OCI-LY7 (cell line): ENCODE measurements at places on chromosomes 16 and 17.

DNA sequence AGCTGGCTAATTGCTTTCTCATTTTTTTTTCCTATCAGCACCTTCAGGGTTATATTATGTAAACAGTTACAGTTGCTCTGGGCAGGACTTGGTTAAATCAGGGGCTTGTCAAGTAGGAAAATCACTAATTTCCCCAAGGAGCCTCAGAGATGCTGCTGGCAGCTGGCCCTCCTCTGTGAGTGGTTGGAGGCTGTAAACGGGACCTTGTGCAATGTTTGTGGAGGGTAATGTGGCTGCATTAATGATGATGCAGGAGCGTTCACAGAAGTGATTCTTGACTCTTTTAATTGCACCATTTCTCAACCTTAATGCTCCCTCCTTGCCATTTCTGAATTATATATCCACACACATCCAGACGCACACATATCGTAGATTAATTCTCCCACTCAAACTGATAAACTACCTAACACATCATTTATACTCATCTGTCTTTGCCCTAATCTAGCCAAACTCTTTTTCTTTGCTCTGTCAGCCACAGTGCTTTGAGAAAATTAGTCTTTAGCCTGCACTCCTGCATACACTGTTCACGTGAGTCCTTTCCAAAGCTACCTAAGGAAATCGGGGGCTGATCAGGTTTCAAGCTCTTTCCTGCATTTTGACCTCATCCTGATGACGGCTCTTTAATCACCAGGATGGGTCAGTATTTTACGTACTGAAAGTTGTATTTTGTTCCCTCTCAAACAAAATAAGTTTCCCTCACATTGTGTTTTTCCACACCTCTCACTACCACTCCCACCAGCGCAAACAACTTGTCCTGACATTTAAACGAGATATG, 154.4 kb upstream of the PIRT start:
- no peak for DNase-seq

GRCh38 chr16:57862698-57863433, 60.6 kb upstream of the KIFC3 start:
- DNase-seq = no peak

DNA sequence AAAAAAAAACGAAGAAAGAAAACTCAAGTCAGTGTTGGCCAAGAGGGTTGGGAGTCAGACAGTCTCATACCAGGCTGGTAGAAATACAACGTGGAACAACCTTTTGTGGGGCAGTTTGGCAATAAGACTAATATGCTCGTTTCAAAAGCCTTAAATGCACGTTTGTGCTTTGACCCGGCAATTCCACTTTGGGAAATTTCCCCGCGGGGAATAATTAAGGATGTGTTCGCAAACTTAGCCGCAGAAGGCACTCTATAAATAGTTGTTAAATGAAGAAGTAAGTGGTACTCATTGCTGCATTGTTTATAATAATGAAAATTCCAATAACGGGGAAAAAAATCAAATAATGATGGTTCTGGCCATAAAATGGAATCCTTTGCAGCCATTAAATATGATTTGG, 664.8 kb upstream of the EEF2KMT start:
- no peak for DNase-seq

GRCh38 chr17:73802314-73802713, 158.1 kb upstream of the SDK2 start:
- no peak for DNase-seq

GRCh38 chr16:70646260-70647241, at the start of gene IL34:
IL34 (plus strand) TSS chr16:70646559; CDS start chr16:70646948, 389 bp downstream.
- no peak for DNase-seq

DNA sequence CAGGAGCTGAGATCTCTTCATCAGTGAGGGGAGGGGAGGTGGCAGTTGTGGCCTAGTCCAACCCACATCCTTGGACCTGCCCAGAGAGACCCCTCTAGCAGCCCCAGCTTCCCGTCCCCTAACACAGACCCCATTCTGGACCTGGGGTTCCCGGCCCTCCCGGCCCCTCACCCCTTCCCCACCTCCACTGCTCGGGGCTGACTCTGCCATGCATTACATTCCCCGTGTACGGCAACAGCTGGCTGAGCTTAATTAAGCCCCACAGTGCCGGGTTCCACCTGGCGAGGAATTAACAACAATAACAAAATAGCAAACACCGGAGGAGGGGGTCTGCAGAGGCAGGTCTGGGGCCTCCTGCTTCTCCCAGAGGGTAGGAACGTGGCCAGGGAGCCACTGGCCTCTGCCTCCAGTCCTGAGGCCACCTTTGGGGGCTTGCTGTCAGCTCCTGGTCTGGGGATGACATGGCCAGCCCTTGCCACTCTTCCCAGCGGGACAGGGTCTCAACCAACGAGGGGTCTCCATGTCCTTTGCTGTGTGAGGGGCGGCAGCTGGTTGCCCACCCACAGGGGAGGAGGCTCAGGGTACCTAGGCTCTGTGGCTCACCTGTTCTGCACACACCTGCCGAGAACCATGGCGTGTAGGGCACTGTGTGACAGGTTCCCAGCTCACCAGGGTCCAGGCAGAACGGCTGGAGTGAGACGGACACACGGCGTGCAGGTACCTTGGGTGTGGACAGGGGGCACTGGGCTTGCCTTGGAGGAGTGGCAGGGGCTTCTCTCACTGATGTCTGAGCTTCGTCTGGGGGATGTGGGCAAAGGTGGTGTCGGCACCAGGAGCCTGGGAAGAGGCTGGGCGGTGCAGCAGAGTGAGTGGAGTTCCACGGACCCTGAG, 46.9 kb upstream of the CBFA2T3 start:
- DNase-seq = no peak

DNA sequence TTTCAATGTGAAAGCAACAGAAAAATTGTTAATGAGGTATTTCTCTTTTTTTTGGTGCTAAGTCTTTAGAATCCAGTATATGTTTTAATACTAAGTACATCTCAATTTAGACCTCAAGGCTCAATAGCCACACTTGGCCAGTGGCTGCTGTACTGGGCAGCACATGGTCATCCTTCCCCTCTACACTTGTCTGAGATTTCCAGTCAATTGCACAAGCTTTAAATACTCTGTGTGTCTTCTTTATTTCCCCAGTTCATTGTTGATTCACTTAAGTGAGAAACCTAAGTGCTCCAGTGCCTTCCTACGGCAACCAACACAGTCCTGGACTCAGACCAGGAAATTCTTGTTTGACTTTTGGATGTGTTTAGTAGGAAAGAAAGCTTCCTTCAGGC, 62.2 kb downstream of the TNRC6C start:
- no peak for DNase-seq

- no peak for DNase-seq
Measured at GRCh38 chr17:50605429-50605828, 29.3 kb upstream of the ABCC3 start.

DNA sequence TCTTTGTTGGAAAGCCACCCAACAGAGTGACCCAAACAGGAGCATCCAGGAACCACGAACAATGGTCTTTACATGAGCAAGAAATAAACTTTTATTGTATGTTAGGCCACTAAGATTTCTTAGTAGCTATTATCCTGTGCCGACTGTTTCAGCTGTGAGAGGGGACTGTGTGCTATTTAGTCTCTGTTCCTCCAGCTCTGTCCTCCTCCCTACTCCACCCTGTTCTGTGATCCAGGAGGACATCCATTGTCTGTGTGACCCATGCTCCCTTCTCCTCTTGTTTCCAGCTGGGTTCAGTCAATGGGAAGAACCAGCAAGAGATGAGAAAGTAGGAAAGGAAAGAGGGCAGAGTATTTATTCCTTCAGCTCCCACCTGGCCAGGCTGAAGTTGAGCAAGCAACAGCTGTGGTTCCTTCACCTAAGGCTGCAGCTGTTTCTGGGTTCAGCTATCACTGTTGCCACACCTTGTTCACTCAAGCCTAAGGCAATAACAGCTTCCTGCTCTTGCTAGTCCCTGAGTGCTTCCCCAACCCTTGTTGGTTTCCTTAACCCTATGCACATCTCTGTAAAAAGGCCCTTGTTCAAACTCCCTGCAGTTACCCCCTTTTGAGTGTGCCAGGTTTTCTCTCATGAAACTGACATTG, 14.9 kb upstream of the B4GALNT2 start:
- DNase-seq = peak; percentile 6

GRCh38 chr17:353213-353837, 718 bp upstream of the RPH3AL start:
- DNase-seq = no peak

GRCh38 chr16:814974-815373, 14.4 kb upstream of the GNG13 start:
- DNase-seq = no peak

GRCh38 chr17:79815836-79816461, 19.1 kb upstream of the CBX8 start:
- DNase-seq = no peak

DNA sequence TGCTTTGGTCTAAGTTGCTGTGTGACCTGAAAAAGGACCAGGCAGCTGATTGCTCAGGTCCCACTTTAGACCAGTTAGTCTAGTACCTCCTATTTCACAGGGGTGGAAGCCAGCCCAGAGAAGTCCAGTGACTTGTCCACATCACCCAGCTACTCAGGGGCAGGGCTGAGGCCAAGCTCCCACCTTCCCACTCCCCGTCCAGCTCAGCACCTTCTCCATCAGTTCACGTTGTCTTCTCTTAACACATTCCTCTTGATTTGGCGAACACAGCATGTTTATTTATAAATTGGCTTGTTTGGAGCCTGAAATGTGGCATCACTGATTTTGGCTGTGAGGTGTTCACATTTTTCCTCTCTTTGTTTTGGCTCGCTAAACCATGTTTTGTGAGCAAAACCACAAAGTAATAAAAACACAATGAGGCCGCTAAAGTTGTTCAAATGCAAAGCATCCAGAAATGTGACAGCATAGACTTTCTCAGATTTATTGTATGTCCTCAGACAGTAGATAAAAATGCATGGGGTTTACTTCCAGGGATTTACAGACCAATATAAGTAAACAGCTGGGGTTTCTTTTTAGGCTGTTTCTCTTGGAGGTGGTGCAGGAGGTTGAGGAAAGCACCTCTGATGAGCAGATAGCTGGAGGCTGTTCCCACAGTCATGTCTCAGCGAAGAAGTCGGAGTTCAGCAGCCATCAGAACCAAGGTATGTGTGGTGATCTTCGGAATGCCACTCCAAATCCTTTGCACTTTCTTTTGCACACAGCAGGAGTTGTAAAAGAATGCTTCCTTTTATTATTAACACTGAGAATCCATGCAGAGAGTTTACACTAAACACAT, 88.4 kb downstream of the PLXDC1 start:
- no peak for DNase-seq

DNA sequence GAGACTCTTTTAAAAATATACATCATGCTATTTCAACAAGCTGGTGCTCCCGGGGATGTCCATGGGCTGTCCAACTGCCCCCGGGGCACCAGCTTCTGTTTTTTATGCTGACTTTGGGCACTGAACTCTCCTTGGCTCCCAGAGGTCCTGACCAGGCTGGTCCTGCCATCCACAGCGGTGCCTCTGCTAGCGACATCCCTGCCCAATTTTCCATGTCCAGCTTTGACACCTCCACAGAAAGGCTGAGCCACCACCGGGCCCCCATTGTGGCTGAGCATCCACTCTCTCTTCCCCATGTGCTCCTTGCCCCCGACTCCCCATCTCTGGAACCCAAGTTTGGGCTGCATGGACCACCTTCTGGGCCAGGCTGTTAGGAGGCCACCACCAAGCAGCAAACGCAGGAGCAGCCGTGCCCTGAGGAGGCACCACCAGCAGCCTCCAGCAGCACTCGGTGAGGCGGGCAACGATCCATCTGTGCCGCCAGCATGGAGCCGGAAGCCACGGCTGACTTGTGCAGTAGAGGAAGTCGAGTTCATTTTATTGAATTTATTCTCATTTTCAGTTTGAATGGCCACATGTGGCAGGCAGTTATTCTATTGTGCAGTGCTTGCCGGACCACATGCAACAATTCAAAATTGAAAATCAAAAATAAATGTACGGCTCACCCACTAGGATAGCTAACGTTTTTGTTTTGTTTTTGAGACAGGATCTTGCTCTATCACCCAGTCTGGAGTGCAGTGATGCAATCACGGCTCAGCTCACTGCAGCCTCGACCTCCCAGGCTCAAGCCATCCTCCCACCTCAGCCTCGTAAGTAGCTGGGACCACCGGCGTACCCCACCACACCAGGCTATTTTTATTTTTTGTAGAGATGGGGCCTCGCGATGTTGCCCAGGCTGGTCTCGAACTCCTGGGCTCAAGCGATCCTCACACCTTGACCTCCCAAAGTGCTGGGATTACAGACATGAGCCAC, 2.8 kb upstream of the MEAK7 start:
- DNase-seq = peak; percentile 89

DNA sequence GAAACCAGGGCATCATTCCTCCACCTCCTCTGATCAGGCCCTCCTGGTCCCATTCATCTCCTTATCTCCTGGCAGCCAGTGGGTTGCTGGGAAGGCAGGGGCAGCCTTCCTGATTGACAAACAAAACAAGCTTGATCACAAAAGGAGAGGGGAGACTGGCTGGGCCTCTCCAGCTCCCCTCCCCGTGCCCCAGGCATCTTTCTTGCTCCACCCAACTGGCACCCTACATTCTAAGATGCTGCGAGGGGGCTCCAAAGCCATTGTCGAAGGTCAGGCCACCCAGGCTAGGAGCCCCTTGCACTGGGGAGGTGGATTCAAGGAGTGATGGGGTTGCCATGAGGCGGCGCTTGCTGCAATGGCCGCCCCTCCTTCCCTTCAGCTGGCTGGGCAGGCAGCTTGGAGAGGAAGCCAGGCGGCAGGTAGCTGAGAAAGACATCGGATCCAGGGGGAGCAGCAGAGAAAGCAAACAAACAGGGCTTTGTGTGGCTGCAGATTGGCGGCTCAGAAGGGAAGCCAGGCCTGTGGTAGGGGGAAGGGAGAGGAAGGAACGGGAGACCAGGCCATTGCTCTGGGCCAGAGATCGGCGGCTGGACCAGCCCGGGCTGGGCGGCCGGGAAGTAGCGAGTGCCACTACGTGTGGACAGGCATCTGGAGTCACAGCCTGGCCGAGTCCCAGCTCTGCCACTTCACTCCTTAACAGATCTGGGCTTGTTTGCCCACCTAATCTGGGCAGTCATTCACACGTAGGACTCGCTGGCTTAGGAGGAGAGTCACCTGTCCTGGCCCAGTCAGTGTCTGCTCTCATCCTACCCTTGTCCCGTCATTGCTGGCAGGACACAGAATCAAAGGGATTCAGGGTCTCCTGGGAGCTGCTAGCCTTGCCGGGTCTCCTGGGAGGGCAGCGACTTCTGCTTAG, 12.3 kb downstream of the RAI1 start:
- DNase-seq = no peak

DNA sequence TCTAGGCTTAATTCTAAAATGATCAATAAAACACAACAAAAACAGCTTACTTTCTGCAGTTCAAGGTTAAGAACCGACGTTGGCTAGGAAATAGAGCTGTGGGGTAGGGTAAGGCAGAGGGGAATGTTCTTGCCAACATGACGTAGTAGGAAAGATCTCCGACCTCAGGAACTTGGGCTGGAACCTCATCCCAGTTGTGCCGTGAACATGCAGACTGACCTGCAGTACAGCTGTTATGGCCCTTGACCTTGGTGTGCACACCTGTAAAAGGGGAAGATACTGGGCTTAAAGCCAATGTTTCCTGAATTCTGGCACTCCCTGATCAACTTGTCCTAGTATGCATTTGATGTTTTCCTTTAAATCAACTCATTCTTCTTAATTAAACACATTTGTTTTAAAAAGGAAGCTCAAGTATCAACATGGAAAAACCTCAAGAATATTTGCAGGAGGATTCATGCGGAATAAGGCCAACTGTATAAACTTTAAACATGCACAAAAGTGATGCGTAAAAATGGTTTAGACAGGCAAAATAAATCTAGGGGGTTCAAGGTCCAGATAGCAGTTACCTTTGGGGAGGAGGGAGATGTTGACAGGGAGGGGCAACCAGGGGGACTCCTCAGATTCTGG, 14.2 kb upstream of the SLC6A2 start:
- no peak for DNase-seq

GRCh38 chr16:75342308-75342811, 90.9 kb upstream of the BCAR1 start:
- no peak for DNase-seq
